NCI-H526 treated with DMSO at 0.1 percent for 48 hours (cell line): ENCODE measurements at places on chromosomes 12 and 14.

DNA sequence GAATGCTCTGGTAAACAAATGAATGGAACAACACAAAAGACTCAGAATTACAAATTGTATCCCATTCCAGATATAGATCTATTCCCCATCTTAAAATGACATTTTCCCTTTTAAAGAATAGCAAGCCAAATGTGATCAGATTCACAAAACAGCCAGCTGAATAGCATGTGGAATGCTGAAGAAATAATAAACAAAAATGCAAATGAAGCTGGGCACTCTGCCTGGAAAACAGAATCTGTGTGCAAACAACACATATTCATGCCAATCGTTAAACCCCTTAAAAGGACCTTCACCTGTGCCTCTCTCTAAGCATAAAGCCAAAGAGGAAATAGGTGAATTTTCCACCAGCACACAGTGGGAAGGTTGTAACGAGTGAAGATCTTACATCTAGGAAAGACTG, 67.9 kb upstream of the PDZRN4 start:
- no peak for DNase-seq

- DNase-seq: no peak
Observed at GRCh38 chr12:90226211-90226610, 517.6 kb upstream of the ATP2B1 start.

DNA sequence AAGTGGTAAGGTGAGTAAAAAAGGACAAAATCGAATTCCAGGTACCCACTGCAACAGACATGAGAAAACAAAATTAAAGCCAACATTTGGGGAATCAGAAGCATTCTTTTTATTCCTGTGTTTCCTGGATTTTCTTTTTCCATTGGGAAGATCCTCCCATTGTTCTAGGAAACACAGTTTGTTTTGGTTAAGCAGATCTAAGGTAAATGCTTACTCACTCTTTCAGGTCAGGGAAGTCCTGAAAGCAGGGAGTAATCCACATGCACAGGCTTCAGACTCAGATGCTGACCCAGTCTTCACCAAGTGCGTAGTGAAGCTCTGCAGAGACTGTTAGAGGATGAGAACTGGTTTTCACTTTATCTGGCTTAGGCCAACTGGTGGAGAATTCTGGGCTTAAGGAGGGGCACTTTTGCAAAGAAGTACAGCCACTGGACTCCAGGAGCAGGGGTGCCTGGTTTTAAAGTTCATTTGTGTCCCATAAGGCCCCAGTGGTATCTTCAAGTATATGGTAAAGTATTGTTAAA, 57.7 kb downstream of the RPAP3 start:
- DNase-seq: no peak

DNA sequence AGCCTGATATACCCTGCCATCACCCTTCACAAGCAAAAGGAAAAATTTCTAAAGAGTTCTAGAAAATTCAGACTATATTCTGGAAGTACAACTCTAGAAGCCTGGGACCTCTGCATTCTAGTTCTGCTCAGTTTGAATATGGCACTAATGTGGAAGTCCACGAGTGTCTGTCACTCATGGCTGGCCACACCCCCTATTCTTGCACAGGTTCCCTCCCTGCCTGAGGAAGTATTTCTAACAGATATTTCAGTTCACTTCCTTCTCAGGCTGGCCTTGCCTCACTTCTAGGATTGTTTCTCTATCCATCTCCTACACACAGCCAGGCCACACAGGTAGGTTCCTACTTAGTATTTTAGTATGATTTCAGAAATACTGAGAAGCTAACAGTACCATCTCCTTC, 67.4 kb downstream of the PHLDA1 start:
- DNase-seq: no peak

DNA sequence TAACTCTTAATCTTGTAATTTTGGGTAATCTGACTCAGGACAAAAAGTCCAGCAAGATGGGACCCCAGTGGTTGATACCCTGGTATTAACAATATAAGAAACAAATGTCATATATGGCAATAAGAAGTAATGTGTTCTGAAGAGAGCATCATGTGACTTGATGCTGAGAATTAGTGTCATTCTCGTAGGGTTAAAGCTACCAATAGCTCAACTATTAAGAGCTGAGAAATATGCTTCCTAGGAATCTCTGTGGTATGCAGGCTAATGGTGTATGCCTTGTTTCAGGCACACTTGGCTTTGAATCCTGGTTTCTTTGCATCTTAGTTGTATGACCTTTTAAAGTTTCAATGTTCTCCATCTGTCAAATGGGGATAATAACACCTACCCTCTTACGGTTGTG, 9.1 kb downstream of the MYRFL start:
- no peak for DNase-seq
